ENCODE measurements at places on chromosomes 7 and 10. TPM values are rescaled to one million over a fixed set of nuclear protein-coding genes. Genes with fewer than 3 reads are reported as not detected.

DNA sequence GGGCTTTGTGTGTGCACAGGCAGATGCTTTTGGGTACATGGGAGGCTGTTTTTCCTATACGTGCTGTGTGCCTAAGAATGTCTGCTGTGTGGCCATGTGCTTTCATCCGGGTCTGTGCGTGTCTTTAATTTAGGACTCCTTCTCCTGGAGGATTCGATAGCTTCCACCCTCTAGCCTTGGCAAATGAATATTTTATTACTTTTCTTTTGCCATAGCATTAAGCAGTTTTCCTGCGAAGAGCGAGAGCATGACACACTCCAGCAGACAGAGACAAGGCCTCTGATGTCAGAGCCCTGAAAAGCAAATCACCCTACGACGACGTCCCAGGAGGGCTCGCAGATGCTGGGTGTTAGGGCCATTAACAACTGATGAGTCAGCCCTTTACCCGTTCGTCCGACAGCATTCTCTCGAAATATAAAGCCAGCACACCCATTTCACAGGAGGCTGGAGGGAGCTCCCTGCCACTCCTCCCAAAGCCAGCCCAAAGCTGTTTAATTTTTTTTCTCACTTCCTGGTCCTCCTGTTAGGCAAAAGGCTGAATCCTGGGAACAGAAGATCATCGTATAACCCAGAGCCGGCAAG, 311.3 kb upstream of the ZMIZ1 start:
- no peak for DNase-seq

DNA sequence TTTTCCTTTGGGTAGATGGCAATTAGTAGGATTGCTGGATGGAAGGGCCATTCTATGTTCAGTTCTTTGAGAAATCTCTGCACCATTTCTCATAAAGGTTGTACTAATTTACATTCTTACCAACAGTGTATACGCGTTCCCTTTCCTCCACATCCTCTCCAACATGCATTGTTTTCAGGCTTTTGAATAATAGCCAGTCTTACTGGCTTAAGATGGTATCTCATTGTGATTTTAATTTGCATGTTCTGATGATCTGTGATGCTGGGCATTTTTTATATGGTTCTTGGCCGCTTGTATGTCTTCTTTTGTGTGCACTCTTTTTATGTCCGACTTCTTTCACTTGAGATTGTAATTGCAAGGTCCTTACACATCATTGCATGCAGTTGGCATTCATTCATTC, 11.7 kb downstream of the CLIP2 start:
- no peak for DNase-seq

GRCh38 chr7:130491841-130492522, at the start of gene MEST:
TSS of gene MEST (plus strand) at chr7:130492085. CDS start at chr7:130492314, 229 bp downstream.
- DNase-seq = no peak

VIPR2 gene
- total RNA-seq = 0.98 TPM

- no peak for DNase-seq
Observed at GRCh38 chr7:12385364-12385786, 18.3 kb downstream of the VWDE start.

EN2 gene
- total RNA-seq = not detected

DNA sequence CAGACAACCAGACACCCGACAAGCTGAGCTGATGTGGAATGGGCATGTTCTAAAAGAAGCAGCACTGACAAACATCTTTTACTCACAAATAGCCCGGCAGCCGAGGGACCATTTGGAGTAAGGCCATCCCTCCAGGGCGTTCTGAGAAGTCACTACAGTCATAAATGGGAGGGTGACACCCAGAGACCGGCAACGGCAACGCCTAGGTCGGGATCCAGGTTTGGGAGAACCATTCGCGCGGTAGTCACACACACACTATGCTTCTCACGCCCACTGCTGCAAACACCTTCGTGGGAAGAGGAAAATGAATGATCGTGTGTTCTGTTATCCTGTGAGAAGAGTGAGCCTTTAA, 9.8 kb downstream of the TNS3 start:
- DNase-seq = no peak

DNA sequence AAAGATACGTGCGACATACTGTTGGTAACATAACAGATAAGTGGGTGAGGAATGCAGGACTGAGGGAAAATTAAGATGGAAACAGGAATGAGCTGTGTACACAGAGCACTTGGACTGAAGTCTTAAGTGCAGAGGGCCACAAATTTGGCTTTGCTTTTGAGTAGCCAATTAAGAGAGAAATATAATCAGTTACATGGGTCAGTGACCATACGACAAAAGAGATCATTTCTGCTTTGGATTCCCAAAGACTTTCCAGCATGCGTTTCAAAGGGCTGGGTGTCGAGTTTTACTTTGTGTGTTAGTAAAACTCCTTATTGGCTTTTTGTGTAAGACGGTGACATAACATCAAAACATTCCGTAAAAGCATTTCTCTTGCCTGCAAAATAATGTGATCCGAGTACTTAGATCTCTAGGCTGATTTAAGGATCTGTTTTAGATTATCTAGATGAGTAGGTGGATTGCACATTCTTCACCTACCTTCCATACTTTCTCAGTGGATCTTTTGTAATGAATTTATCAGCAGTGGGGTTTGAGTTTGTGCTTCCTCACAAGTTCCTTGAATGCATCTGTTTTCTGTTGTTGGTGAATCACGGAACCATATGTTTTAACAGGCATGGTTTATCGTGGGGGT, 7.5 kb downstream of the RABGEF1 start:
- no peak for DNase-seq

DNA sequence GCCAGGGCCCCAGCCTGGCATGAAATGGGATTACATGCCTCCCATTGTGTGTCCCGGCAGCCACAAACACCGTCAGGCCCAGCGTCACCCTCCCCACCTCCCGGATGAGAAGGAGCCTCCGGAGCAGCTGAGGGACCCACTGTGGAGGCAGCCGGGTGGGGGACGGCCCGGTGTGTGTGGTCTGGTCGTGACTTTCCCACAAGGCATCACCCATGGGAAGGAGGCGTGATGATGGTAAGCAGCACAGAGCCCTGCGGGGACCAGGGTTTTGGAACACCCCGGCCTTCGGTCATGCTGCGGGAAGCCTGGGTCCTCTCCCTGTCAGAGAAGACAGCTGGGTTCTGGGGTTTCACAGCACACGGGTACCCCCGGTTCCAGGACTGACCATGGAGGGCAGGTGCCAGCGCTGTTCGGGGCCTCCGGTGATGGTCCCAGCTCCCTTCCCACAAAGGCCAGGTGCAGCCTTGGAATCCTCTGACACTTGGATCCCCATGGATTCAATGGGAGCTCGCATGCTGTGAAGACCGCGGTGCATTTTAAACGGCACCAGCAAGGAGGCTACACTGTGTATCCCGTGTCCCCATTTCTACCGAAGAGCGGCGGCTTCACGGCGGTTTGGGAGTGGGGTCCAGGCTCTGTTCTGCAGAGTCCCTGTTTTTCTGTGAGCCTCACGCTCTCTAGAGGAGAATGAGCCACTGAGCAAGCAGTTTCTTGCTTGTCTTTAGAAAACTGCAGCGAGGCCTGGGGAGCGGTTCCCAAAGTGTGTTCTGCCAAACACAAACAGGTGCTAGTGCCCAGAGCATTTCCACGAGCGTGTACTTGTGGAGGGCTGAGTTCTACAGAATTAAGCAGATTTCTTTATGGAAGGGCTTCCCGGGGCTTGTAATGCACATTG, 336.0 kb downstream of the ADARB2 start:
- no peak for DNase-seq

DRGX gene
- not detected for total RNA-seq

KCNH2 gene
- total RNA-seq = 3.2 TPM

SHH gene
- not detected for total RNA-seq

HMX3 gene
- total RNA-seq = not detected

DNA sequence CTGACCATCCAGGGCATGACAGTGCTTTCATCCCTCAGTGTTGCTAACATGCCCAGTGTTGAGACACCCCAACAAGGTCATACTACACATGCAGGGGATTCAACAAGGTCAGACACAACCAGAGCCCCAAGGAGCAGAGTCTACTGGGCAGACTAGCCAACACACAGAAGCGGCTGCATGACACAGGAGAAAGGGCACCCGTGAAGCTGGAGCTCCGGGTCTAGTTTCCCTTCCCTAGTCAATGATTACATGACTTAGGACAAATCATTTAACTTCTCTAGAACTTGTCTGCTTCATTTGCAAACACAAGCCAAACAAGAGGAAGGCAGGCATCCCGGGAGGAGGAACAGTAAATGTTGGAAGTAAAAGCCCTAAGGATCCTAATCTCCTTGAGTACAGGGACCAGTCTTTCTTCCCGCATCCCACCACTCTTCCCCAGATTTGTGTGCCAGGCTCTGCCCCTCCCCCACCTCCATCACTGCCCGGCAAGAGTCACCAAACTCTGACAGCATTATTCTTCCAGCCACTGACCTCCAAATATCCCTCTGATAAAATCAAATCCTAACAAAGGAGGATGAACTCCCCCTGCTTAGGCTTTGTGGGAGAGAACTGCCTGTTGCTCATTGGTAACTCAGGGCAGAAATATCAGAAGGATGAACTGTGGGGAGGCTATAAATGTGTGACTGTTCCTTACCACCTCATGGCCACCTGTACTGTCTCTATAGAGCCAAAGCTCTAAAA, 104.3 kb downstream of the KCNMA1 start:
- no peak for DNase-seq

- DNase-seq = no peak
Observed at GRCh38 chr7:80844916-80845315, 73.9 kb downstream of the SEMA3C start.

DNA sequence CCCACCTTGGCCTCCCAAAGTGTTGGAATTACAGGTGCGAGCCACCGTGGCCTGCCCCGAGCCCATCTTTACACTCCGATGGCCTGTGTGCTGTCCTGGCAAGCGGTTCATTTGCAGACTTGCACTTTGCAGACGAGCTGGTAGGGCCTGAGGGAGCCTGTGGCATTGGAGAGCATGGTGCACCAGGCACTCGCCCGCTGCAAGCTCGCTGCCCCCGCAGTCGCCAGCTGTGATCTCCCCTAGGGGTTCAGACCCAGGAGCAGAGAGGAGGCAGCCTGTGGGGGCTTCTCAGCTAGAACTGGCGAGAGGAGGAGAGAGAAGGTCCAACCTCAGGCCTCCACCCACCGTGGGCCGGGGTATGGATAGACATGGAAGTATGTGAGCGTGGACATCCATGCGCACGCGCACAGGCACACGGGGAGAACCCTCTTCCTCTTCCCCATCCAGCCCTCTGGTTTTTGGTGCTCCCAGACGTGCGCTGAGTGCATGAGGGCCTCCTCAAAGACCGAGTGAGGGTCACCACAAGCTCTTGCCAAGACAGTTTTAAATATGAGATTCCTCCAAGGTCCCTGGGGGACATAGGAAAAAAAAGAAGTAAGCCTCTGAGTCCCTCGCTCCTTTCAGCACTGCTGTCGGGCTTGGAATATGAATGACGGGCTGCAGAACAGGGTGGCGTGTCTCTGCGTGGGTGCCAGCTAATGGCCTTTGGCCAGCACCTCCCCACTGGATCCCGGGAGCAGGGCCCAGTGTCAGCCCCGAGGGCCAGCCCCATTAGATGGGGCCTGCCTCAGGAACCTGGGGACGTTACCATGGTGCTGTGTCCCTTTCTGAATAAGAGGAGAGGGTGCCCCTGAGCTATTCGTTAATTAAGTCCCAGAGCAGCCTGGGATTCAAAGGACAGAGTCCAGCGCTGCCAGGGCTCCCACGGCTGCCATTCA, 15.1 kb upstream of the TTYH3 start:
- no peak for DNase-seq

WDR86 gene
- 0.31 TPM for total RNA-seq

GRCh38 chr10:11063856-11064255, 46.2 kb downstream of the CELF2 start:
- DNase-seq = no peak

DNA sequence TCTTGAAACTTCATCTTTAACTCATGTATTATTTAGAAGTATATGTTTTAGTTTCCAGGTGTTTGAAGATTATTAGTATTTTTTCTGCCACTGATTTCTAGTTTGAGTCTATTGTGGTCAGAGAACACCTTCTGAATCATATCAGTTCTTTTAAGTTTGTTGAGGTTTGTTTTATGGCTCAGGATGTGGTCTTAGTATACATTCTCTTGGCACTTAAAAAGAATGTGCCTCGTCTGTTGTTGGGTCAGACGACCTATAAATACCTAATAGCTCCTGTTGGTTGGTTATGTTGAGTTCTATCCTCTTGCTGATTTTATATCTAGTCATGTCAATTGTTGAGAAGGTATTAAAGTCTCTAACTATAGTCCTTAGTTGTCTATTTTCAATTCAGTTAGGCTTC, 15.9 kb downstream of the TDRD1 start:
- no peak for DNase-seq

VWA2 gene
- total RNA-seq = not detected

- no peak for DNase-seq
Observed at GRCh38 chr7:125529249-125529648, 599.6 kb upstream of the POT1 start.

DNA sequence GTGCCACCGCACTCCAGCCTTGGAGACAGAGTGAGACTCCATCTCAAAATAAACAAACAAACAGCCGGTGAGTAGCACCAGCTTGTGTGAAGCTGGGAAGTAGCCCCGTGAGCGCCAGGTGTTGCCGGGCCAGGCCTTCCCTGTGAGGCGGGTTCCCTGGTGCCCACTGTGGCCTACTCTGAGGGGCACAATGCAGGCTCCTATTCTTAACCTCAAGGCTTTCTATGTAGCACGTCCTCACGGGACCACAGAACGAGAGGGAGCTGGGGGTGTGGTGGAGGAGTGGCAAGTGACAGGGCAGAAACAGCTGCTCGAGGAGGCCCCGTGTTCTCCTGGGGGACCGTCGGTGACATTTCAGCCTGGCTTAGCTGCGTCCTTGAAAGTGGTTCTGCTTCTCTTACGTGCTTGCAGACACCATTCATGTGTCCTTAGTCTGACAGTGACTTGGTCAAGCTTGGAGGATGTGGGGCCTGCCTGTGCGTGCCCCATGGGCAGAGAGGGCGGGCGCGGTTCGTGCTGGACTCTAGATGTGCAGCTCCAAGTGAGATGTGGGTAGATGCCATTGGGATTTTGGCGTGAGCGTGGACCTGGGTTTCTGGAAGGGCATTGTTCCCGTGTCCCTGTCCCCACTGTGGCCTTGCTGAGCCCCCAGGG, 116.6 kb downstream of the NKX6-2 start:
- DNase-seq = no peak

GRCh38 chr7:342681-343216, 52.8 kb downstream of the FOXL3 start:
- DNase-seq = no peak

SDK1 gene
- total RNA-seq = 0.54 TPM

DNA sequence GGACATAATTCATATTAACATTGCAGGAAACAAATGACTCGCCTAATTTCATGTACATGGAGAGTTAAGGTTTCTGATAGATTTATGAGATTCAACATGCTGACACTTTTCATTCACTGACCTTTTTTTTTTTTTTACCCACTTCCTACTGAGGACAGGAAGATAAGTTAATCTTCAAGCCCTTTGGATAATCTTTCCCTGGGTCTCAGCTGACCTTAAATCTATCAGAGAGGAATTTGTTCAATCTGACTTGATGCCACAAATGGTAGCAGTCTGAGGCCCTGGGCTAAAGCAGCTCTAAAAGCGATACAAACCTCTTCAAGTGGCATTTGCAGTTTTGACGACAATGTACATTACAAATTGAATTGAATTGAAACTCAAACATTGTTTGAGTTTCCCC, 493.3 kb upstream of the SORCS1 start:
- DNase-seq = no peak

All from naive thymus-derived CD4-positive, alpha-beta T cell (primary cell).